Heart left ventricle (tissue), 16 donors: ENCODE measurements at places on chromosomes 1 and 21. TPM values are rescaled to one million over a fixed set of nuclear protein-coding genes. Genes with fewer than 3 reads are reported as not detected.
A peak's percentile ranks its signal among the peaks of the same experiment; 100 is the strongest.

STMN1 gene
- 94.7 TPM for total RNA-seq

ZNF695 gene
- not detected for total RNA-seq

RNF207 gene
- 58.5 TPM for total RNA-seq

DNA sequence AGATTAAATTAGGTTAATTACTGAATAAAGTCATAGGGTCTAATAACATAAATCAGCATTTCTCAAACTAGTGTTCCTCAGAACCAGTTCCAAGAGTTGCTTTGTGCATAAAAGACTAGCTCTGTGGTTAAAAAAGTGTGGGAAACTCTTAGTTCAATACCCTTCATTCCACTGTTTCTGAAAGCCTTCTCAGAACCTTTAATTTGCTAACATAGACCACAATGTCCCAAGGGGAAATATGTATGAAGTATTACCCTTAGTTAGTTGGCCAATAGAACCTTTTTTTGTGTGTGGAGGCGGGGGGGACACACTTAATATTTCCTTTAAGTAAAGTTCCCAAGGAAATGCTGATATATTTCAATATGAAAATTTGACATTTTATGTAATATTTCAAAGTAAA, 20.4 kb downstream of the ODF2L start:
- no peak for DNase-seq

- no peak for DNase-seq
These were observed 546 bp downstream of the HES3 start for GRCh38 chr1:6244401-6245049.

DNA sequence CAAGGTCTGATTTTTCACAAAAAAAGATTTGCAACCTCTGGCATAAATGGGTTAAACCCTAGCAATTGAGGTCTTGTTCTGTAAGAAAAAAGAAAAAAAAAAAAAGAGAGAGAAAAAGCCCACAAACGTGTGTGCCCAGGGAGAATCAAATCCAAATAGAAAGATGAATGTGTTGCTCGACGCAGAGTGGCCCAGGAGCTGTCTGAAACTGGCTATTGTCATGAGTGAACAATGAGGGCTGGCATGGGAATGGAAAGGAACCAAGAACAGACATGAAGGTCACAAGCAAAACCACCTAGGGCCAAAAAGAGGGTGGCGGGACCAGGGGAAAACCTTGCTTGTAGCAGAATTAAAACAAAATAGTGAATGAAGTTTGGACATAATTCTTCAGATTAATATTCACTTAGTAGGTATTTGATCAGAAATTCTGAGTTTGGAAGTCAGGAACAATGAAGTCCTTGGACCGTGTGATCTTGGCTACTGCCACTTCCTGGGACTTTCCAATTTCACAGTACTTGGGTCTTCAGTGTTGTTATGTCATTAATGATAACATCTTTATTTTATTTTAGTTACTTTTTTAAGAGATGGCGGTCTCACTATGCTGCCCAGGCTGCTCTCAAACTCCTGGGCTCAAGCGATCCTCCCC, 3.1 kb downstream of the ENO1 start:
- peak; percentile 44 for DNase-seq

GRCh38 chr1:26225033-26225831, 8.8 kb upstream of the CEP85 start:
- DNase-seq: peak; percentile 85

DNA sequence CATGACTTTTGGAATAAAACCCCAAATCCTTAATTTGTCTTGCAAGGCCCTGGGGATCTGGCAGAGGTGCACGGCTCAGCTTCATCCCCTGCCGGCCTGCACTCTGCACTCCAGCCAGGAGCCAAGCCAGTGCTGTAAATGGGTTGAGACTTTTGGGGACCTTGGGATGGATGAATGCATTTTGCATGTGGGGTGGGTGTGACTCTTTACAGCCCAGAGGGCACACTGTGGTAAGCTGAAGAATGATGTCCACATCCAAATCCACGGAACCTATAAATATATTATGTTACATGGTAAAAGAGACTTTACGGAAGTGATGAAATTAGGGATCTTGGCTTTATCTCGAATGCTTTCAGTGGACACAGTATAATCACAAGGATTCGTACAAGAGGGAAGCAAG, 177.8 kb downstream of the EDEM3 start:
- no peak for DNase-seq

DNA sequence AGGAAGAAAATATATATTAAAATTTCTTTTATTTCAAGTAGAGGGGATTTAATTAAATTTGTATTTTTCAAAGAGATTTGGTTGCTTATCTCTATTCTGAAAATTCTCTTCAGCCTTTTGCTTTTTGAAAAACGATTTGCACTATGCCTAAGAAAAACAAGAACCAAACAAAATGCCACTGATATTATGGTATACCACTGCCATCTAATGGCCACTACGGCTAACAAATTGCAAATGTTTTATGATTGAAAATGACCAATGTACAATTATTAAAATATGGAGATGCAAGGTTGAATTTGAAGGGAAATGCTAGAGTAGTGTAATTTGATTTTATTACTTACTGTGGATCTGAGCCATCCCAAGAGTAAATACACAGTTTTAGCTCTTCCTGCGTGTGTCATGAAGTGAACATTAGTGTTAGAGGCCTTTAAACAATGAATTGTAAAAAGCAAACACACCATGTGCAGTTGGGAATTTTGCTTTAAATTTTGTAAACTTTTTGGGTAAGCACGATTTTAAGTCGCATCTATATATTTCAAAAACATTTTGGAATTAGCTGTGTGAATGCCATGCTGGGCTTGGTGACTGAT, 137.4 kb upstream of the USP25 start:
- no peak for DNase-seq

DNA sequence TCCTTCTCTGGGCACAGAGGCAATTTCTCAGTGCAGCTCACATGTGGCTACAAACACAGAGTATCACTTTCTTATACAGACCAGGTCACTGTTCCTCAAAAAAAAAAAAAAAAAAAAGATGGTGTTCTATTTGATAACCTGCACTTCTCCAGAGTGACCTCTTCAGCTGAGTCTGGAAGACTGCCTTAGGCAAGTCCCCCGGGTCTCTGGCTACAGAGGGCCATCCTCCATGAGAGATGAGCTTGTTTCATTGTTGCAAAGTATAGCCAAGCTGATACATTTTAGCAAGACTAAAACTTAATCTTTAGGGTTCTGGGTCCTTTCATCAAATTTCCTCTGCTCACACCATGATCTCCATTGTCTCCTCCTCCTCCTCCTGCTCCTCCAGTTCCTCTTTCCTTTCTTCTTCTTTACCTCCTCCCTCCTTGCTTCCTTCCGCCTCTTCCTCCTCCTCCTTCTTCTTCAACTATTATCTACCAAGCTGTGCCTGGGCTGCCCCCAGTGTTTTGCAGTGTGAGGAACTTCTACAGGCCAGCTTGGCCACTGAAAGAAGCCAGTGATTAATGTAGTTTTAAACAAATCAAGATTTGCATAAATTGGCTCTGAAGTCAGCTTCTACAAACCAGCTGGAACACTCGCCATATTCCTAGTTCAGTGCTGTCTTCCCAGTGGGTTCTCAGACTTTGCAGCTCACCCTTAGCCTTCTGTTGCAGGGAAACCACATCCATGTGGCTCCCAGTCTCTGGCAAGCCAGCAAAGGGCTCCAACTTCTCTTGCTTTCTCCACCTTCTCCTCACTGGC, 139.4 kb downstream of the RUNX1 start:
- DNase-seq: no peak

DNA sequence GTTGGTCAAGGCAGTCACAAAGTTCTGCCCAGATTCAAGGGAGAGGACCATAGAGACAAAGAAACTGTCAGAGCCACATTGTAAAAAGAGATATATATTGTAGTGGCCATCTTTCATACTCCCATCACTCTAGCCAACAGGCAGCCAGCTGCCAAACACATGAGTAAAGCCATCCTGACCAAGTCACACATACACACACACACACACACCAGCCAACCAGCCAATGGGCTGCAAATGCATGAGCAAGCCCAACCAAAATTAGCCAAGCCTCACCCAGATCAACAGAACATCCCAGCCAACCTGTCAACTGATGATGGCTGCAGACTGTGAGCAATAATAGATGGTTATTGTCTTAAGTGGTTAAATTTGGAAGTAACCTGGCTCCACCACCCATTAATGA, 120.7 kb downstream of the SEC16B start:
- DNase-seq: no peak

DNA sequence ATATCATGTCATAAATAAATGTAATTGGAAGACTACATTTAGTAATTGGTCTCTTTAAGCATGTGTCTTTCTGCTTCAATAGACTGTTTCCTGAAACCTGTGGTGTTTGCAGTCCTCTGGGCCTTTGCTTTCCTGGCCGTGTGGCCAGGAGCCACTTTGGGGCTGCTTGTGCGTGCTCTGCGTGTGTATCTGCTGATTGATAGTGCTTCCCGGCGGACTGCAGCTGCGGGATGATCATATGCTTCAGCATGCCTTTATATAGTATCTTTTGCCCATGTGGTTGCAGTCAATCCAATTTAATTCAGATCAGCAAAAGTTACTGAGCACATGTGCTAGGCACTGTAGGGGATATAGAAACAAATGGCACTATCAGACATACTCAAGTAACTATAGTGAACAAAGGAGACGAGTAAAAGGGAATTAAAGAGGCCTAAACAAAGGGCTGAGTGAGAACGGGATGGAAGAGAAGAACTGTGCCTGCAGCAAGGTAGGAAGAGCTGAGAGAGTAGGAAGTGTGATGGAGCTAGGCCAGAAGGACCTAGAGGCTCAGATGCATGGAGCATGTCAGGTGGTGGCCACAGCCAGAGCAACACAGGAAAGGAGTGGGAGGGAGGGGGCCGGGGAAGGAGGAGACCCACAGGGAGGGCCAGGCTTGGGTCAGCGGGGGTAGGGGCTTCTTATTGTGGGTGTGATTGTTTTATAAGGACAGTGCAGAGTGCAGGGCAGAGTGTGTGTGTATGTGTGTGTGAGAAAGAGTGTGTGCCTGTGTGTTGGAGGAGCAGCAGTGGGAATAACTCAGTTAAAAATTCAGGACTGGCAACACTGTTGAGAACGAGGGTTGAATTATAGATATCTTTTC, 27.2 kb upstream of the TTF2 start:
- DNase-seq: no peak
